ENCODE measurements at places on chromosomes 5 and 9. TPM values are rescaled to one million over a fixed set of nuclear protein-coding genes. Genes with fewer than 3 reads are reported as not detected.

GRCh38 chr9:20848490-20848889, 164.4 kb downstream of the FOCAD start:
- ATAC-seq, result no peak

DNA sequence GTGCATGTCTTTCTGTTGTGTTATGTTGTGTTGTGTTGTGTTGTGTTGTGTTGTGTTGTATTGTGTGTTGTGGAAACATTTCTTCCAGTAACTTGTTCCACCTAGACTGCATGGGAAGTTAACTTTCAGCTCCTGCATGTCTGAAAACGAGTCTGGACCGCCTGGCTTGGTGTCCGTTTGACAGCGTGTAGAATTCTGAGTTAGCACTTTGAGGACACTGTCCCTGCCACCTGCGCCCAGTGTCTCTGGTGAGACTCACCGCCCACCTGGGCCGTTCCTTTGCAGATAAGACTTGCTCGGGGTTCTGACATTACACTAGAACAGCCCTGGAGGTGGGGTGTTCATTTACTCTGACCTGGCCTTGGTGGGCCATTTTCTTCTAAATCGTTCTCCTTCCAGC, 42.0 kb downstream of the WNK2 start:
- no peak for ATAC-seq

Gene ROR2
- total RNA-seq, result 13.0 TPM

DNA sequence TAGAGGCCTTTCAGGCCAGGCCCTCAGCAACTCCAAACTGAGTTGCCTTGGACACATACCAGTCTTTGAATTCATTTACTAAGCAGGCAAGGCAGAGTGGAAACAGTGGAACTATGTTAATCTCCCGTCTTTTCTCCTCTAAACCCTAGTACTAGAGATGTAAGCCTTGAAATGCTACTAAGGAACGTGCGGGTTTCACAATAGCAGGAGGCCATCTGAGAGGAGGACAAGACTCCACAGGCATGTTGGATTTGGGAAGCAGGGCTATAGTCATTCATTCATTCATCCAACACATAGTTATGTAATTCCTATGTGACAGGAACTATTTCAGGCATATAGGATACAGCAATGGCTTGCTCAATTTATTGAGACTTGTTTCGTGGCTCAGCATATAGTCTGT, 3.3 kb upstream of the OCLN start:
- ATAC-seq, result no peak

DNA sequence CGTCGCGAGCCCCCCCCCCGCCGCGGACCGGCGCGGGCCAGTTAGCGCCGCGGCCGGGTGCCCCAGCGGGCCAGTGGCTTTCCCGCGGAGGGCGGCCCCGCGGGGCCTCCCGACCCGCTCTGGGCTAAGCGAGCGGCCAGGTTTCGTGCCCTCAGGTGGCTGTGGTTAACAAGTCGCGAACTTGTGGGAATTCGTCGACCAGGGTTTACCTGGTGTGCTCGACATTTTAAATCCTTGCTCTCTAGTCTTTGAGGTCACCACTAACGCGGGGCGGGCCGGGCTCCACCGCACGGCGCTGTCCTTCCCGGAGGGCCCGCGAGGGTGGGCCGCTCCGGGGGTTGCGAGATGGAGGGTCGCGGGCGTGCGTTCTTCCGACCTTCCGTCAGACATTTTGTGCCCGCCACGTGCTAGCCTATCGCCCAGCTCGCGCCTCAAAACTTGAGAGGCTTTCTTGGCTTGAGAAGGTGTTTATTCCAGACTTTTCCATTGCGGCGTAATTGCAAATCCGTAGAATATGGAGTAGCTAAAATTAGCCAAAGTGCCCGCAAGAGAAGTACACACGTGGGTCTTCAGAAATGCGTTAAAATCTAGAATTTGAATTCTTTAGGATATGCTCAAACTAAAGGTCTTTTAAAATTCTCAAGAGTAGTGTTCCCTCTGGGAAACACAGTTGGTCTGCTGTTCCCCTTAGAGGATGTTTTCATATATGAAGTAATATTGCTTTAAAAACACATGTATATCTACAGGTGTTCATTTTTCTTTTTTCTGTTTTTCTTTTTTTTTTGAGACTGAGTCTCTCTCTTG, 2.1 kb downstream of the ANP32B start:
- ATAC-seq, result no peak

GRCh38 chr9:98593354-98594253, 115.1 kb downstream of the GABBR2 start:
- ATAC-seq, result no peak

DNA sequence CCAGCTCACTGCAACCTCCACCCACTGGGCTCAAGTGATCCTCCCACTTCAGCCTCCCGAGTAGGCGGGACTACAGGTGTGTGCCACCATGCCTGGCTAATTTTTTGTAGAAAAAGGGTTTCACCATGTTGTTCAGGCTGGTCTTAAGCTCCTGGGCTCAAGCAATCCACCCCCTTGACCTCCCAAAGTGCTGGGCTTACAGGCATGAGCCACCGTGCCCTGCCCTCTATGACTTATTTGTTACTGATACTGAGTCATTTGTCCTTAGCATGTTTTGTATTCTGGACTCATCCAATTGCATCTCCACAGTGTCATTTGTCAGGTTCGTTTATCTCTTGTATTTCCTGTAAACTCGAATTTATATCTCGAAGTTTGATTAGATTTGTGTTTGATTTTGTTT, 2.7 kb upstream of the ITK start:
- ATAC-seq, result no peak

GRCh38 chr5:96664669-96665068, 2.5 kb downstream of the CAST start:
- ATAC-seq, result no peak

DNA sequence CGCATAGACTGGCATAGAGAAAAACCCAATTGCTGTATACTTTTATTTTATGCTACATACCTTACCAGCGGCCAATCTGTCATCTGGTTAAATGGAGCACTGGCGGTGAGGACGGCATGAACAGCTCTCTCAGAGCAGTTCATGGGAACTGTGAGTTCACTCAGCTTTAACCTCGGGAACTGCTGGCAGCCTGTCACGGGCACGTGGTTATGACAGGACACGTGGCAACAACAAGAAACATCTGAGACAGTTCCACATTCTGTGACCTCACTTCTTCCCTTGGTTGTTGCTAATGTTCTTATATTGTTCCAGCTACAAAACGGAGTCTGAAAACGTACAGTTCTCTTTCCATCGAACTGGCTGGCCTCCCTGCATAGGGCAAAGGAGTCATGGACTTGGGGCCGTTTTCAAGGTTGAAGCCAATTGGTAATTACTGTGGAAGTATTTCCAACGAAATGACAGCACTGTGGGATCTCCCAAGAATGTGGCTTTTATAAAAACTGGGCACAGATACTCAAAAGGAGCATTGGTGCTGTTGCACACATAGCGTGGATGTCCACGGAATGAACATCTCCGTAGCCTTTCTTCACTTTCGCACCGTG, 246.3 kb upstream of the DAP start:
- ATAC-seq, result no peak

Gene CMBL
- 14.5 TPM for total RNA-seq

DNA sequence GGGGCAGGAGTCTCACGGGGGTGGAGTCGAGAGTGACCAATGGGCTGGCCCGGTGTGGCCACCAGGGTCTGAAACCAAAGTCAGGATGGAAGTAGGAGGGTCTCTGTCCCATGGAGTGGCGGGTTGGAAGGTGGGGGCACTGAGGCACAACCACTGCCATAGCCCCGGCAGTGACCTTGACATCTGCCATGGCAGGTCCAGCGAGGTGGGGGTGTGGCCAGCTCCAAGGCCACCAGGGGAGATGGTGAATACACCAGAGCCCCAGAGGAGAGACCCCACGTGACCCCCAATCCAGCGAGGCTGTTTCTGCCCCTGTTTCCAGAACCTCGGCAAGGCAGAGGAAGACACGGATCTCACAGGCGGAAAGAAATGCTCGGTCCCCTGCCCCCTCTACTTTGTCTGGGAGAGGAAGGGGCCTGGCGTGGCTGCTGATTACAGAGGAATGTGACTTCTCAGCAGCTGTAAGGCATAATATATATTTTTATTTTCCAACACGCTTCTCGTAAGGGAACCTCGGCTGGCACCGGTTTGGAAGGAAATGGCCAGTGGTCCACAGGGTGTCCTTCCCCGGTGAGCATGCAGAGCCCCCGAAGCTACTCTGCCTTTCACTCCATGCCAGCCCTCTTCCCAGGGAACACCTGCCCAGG, 105.7 kb upstream of the SARDH start:
- ATAC-seq, result no peak

GRCh38 chr5:140182075-140182711, 7.2 kb downstream of the CYSTM1 start:
- peak; percentile 65 for ATAC-seq

DNA sequence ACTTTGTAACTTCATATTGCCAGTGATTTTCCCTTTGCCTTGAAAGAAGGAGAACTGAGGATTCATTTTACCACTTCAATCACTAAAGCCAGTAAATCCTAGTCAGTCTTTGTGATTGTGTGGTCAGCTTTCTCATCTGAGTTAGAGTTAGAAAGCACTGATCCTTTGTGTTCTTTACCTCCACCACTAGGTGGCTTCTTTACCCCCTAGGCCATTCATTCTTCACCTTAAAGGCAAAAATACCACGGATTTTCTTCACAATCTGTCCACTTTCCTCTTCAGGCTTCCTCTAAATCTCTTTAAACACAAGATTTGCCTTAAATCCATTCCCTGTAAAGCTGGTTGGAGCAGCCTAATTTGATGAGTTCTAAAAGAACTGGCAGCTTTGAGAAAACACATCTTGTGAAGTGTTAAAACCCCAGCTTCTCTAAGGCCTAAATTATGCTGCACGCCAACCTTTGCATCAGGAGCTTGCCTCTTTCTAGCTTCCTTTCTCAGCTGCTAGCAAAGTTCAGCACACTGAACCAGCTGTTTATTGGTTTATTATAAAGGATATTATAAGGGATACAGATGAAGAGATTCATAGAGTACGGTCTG, 20.4 kb downstream of the BDP1 start:
- peak; percentile 62 for ATAC-seq

Gene MEIKIN
- not detected for total RNA-seq

DNA sequence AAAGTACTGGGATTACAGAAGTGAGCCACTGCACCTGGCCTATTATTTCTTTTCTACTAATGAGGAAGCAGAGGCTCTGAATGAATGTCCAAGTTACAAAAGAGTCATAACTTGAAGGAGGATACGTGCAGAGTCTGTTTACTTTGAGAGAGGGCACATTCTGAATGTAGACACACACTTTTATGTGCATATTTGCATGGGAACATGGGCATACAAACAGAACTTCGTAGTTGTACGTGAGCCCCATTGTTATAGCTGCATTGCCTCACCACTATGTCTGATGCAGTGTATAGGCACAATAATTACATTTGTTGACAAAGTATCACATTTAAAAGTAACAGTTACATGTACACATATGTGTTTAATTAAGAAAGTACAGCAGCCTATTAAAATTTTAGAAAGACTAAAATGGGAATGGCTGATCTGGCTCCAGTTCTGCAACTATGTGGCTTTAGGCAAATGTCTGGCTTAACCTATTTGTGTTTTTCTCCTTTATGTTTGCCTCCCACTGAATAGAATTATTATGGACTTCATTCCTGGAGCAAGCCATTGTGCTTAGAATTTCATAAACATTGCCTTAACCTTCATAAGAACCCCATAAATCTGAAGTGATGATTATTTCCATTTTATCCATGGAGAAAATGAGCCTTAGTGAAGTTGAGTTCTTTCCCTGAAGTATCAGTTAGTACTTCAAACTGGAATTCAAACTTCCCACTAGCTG, 3.0 kb upstream of the DPYSL3 start:
- no peak for ATAC-seq

DNA sequence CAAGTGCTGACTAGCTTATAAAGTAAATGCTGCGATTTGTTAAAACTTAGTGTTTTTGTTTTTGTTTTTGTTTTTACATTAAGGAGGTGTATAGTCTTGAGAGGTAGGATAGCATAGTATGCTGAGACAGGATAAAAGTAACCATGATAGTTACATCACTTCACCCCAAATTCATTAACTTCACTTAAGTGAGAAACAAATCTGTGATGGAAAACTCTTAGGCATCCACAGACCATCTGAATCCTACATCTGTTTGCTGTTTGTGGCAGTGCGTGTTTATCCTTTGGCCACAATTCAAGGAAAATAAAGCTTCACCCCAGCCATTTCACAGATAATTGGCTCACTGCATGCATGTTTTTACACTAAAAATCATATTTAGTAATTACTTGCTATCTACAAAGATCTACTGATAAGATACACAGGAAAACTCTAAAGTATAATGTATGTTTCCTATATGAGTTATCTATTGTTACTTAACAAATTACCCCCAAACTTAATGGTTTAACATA, 82.0 kb downstream of the ZNF622 start:
- ATAC-seq, result no peak

Gene GNAQ
- 40.7 TPM for total RNA-seq

DNA sequence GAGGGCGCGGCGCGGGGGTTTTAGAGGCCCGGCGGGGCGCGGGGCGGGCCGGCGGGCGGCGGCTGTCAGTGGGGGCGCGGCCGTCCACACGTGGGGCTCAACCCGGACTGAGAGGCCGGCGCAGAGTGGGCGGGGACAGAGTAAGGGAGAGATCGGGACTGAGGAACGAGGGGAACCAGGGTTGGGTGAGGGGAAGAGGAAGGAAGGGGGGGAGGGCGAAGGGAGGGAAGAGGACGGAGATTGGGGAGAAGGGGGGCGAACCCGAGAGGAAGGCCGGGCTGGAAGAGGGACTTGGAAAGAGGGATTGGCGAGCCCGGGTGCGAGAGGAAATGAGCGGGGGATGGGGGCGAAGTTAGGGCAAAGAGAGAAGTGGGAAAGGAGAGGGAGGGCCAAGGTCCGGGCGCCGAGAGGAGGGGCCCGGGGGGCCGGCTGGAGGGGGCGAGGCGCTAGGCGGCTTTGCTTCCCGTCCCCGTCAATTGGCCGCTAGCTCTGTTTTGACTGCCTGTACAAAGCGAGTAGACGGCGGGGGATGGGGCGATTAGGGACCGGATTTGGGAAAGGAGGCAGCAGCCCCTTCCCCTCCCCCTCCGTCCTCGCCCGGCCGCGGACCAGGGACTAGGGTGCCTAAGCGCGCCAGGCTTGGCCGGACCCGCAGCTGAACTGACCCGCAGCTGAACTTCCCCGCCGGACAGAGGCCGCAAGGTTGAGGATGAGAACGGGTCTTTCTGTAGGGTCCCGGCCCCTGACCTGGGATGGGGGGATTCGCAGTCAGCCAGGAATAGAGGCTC, 399 bp upstream of the FBN2 start:
- peak; percentile 79 for ATAC-seq

Gene PLAC8L1
- total RNA-seq, result not detected

Gene OR1Q1
- not detected for total RNA-seq

Gene OLFM1
- 4.1 TPM for total RNA-seq

GRCh38 chr5:178668579-178668978, 41.7 kb upstream of the CLK4 start:
- no peak for ATAC-seq

Gene PIP5K1B
- 0.63 TPM for total RNA-seq

DNA sequence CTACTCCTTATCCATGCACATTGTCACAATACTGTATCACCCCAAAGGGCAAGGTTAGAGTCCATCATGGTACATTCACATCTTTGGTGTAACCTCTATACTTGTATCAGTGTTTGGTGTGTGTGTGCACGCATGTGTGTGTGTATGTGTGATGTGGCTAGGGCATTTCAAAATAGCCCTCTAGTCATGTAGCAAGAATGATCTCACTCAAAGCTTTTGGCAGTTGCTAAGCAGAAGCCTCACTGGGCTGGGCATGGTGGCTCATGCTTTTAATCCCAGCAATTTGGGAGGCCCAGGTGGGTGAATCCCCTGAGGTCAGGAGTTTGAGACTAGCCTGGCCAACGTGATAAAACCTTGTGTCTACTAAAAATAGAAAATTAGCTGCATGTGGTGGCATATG, 245.3 kb downstream of the ADGRV1 start:
- no peak for ATAC-seq

Gene TIMD4
- not detected for total RNA-seq

Gene SPATA31C2
- 1.4 TPM for total RNA-seq

Measured in motor neuron (in vitro differentiated cells).